ENCODE measurements at places on chromosomes 11 and 22.

DNA sequence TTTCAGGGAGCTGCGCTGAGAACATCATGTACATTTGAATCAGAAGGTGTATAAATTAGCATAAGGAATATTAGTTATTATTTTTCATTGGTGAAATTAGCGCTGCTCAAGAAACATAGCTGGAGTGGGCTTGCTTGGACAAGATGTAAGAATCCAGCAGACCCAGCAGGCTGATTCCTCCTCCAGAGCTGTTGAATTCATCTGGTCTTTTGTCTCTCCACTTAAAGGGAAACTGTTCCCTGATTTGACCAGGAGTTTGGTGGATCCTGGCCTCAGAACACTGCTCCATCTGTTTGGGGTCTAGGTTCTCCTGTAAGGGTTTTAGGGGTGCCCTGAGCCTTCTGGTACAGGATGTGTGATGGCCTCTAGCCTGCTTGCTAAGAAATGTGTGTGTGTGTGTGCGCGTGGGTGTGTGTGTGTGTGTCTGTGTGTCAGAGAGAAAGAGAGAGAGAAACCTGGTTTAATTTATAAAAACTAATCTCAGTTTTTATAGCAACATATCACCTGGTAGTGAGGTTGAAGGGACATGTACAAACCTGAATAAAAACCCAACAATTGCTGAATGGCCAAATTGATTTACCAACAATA is 8.3 kb upstream of the SORL1 start:
- no peak for DNase-seq

DNA sequence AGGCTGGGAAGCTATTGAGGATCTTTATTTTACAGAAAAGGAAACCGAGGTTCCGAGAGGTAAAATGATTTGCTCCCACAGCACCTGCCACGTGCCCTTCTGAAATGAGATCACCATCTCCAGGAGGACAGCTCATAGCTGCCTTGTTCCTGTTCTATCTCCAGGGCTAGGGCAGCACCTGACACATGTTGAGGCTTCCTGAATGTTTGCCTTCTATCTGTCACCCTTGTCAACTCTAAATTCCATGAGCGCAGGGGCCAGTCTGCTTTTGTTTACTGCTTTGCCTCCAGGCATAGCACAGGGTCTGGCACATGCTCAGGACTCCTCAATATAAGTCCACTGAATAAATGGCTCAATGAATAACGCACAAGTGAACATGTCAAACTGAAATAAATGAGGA is 24.1 kb downstream of the ASCC2 start:
- DNase-seq, result no peak

DNA sequence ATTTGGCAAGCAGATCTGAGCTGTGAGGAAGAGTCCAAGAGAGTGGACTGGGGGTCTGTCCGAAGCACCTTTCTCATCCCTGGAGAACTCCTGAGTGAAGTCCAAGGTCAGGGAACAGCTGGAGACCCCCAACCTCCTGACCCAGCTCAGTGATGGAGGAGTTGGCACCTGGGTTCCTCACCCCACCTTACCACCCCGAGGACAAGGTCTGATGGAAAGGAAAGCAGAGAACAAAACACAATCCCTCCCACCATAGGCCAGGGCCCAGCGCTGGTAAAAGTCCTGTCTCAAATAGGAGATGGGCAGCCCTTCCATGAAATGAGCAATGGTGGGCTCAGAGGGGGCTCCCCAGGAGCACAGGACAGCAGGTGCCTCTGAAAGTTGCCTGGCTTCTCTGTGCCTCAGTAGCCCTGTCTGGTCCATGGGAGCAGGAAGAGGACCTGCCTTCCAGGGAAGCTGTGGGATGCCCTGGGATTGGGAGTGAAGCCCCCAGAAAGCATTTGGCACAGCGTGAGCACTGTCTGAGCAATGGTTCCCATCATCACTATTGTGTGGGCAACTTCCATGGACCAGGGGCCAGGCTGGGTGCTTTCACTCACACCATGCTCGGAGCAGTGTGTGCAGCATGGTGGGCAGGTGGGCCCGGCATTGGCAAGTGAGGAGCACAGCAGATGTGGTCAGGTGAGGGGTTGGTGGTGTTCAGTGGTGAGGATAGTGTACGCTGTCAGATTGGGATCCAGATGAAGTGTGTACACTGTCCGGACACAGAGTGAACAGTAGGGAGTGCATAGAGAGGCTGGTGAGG is 7.5 kb downstream of the TRIM29 start:
- no peak for DNase-seq

GRCh38 chr11:125082611-125083311 is 19.7 kb downstream of the SLC37A2 start:
- no peak for DNase-seq

GRCh38 chr11:102573851-102574250 is 43.3 kb upstream of the MMP7 start:
- DNase-seq, result no peak

DNA sequence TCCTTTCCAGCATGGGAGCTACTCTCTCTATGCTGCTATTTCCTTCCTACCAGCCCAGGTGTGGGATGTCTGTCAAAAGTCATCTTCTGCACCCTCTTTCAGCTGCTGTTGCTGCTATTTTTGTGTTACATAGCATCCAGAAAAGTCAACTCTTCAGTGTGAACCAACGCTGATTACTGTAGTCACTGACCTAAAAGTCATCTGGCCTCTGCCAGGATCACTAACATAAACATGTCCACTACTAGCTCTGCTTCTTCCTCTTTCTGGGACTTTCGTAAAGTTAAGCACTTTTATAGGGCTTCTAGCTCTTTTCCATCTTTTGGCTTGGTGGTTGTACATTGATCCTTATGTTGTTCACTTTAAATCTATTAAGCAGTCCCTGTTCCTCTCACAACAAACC is 90.2 kb upstream of the CARD18 start:
- DNase-seq, result no peak

DNA sequence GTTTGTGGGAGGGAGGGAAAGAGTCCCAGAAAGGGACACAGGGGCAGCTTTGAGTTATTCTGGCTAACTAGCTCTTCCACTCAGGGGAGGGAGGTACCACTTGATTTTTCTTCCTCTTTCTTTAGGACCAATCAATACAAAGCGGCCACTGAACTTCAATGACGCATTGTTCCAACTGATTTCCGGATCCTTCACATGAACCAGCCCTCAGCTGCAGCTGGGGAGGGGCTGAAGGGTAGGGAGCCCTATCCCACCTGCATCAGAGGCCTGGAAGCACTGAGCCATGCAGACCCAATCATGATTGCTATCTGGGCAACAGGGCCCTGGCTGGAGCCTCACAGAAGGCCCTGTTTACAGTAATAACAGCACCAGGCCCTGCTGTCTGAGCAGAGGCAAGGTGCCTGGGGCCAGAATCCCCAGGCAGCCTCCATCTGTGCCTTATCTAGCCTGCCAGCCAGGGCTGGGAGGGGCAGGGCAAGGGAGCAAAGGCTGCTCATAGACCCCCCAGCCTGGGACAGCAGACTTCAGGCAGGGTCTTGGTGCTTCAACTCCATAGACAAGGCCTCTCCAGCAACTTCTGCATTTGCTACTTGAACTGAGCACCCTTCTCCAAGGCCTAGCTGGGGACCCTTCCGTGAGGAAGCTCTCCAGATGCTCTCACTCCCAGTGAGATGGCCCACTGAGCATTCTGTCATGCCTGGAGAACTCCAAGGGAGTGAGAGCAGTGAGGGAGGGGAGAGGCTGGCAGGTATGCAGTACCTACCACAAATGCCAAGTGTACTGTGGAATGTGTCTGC is 22.5 kb downstream of the CLPB start:
- peak; percentile 33 for DNase-seq

DNA sequence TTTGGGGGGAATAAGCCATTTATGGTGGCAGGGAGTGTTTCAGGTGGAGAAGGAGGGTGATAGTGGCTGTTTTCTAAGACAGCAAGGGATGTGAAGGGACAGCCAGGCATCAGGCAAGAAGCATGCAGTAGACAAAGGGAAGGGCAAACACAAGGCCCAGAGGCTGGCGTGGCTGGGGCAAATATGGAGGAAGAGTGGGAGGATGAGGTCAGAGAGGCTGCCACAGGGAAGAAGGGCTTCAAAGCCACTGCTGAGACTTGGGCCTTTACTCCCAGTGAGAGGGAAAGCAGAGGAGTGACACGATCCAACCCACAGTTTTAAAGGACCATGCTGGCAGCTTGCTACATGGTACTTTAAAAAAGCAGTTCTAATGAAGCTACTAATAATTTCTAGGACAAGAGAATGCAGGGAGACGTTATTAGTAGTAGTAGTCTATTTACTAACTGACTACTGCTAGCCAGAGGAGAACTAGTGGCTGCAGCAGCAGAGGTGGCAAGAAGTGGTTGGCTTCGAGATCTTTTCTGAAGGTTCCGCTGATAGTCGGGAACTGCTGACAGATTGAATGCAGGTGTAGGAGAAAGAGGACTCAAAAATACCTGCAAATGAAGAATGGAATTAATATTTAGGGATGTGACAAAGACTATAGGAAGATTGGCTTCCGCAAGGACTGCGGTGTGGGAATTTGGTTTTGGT is 13.7 kb downstream of the KMT5B start:
- DNase-seq, result no peak
